ENCODE measurements at places on chromosomes 3 and 15.

DNA sequence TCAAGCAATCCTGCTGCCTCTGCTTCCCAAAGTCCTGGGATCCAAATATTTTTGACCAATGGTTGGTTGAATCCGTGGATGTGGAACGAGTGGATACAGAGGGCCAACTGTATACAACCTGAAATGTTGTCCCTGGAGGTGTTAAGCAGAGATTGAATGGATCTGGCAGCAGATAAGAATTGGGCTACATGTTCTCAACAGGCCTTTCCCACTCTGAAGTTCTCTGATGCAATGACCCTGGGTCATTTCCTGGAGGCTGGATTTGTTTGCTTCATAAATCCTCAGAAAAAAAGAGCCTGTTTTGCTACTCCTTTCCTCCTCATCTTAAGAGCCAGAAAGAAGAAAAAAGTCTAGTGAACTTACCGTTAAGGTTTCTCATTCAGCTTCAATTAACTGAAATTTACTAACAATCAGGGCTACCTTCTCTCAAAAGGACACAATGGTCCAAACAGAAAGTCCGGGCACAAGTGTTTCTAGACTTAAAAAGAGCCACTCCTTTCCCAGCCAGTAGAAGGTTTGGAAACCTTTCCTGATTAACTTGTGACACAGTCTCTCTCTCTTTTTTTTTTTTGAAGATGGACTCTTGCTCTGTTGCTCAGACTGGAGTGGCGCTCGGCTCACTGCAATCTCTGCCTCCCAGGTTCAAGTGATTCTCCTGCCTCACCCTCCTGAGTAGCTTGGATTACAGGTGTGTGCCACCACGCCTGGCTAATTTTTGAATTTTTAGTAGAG lies 6.5 kb downstream of the ARHGEF3 start:
- DNase-seq = no peak

GRCh38 chr15:78808550-78808949 lies 2.7 kb downstream of the ADAMTS7 start:
- no peak for DNase-seq

- peak; percentile 7 for DNase-seq
These were observed 53.9 kb upstream of the ACKR4 start for GRCh38 chr3:132543011-132543739.

GRCh38 chr3:81320862-81321261 lies 440.6 kb downstream of the GBE1 start:
- DNase-seq = no peak

DNA sequence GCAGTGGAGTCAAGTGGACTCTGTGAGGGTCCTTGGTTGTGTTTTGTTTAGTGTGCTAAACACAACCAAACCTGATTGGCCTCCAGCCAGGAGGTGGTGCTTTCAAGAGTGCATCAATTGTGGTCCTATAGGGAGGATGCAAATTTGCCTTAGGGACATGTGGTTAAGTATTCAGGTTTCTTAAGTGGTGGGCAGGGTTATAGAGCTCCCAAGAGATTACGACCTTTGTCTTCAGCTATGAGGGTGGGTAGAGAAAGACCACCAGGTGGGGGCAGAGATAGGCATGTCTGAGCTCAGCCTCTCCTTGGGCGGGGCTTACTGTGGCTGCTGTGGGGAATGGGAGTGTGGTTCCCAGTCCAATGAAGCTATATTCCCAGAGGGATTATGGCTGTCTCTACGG lies 186.6 kb downstream of the SQOR start:
- DNase-seq = no peak

- no peak for DNase-seq
These were observed 22.8 kb downstream of the ADPGK start for GRCh38 chr15:72760590-72761260.

DNA sequence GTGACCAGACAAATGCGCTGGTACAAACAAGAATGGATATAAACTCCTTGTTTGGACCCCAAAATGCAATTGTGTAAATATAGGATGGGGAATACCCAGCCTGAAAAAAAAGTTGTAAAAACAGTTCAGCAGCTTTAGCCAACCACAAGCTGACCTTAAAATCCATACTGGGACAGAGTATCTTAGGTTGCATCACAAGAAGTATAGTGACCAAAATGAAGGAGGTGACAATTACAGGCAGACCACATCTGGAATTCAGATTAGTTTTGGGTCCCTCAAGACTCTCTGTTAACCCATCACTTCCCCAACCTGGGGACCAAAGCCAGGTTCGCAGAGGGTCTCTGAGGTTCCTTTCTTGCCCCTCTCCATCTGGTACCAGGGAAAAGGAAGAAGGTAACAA lies 115.9 kb upstream of the PRR20G start:
- DNase-seq = no peak

GRCh38 chr15:65245096-65245856 lies 34.0 kb upstream of the CILP start:
- no peak for DNase-seq

DNA sequence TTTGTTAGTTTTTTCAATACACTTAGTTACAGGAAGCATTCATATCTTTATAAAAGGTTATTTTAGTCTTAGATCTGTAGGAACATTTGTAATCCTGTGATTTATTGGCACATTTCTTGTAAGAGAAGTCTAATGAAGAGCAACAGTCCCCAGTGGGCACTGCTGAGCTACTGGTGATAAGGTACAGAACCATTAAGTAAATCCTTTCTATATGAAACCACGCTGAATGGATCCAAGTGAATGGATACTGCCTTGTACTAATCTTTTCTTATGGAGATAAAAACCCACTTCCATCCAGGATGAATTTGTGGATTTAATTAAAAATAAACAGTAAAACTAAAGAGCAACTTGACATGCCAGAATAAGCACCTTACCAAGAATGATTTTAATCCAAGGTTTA lies 64.0 kb downstream of the SHQ1 start:
- no peak for DNase-seq

GRCh38 chr3:13339833-13340232 lies 80.3 kb downstream of the NUP210 start:
- no peak for DNase-seq

GRCh38 chr15:78650022-78650421 lies 9.0 kb upstream of the CHRNB4 start:
- no peak for DNase-seq

DNA sequence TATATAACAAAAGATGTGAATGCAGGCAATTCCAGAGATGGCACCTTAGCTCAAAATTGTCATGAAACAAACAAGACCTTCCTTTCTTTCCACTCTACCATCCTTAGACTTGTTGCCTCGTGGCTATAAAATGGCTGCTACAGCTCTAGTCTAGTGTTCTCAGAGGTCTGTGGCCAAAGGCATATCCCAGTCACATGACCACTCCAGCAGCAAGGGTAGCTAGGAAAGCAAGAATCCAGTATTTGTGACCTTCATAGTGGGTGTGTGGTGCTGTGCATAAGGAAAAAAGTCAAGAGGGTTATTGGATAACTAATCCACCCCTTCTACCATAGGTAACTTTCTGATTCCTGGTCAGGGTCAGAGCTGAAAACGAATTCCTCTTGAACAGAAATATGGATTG lies 27.1 kb upstream of the LIPC start:
- DNase-seq = no peak

DNA sequence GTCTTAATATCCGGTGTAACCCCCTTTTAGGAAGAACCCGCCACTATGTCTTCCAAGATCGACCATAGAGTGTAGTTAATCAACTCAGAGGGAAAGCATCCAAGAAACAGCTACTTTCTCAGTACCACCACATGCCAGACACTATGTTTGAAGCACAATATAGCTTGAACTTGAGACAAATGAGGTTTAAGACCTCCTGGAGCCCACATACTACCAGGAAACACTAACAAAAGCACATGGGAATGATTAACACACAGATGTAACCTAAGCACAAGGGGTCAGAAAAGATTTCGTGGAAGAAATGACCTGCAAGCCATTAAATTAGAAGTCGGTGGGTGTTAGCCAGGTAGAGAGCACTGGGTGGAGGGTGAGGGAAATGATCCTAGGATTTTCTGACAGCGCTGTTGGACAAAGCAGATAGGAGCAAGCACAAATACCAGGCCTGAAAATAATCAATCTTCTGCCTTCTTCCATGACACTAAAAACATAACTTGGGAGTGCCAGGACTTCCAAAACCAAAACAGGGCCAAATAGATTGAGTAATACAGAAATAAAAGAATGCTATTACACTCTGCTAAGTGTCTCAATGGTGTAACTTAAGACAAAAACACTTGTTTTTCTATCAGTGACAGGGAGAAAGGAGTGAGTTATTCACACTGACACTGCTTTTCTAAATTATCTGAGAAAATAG lies 213.7 kb downstream of the FOXP1 start:
- no peak for DNase-seq

DNA sequence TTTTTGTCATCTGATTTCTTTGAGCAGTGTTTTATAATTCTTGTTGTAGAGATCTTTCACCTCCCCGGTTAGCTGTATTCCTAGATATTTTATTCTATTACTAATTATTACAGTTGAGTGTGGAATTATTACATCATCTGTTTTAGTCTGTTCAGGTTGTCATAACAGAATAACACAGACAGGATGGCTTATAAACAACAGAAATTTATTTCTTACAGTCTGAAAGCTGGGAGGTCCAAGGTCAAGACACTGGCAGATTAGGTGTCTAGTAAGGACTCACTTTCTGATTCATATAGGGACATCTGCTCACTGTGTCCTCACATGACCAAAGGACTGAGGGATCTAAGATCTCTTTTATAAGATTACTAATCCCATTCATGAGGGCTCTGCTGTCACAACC lies 121.3 kb upstream of the THBS1 start:
- DNase-seq = no peak

DNA sequence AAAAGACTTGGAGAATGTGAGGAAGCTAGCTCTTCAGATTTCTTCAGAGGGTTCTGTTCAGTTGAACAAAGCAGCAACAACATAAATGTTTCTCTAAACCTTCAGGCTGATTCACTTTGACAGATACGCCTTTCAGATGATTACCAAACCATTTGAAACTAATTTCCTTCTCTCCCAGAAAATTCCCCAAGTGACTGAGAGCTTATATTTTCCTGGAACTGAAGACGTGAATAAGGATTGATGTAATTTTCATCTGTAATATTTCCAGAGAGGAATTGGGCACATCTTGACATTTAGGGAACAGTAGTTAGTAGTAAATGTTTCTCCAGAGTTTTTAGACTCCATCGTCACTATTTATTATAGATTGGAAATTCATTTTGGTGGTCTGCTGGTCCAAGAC lies 108.6 kb upstream of the AADACL2 start:
- DNase-seq = no peak

GRCh38 chr3:55435491-55435890 lies 51.6 kb downstream of the WNT5A start:
- DNase-seq = no peak

DNA sequence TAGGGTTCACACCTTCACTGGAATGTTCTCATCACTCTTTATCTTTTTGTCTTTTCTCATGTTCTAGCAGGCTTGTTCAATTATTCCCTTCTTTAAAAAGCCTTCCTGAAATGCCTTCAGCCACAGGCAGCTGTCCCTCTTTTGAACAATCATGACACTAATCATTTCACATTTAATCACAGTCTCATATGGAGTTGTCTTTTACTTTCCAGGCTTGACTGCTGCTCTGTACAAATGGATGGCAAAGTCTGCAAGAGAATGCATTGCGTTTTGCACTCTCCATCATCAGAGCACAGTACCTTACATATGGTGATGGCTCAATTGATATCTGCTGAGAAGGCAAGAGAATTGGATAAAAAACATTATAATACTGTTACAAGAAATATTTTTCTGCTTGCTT lies 529.8 kb downstream of the DIPK2A start:
- DNase-seq = no peak

GRCh38 chr3:179288845-179289244 lies 34.0 kb upstream of the ZNF639 start:
- DNase-seq = no peak

GRCh38 chr15:95644100-95644875 lies 686.2 kb upstream of the NR2F2 start:
- no peak for DNase-seq

- DNase-seq = no peak
These were observed 136.8 kb downstream of the SNRK start for GRCh38 chr3:43423142-43423541.

- DNase-seq = no peak
These were observed 96.0 kb downstream of the LSM3 start for GRCh38 chr3:14274612-14274936.

GRCh38 chr3:25903371-25904129 lies 113.7 kb downstream of the OXSM start:
- no peak for DNase-seq

DNA sequence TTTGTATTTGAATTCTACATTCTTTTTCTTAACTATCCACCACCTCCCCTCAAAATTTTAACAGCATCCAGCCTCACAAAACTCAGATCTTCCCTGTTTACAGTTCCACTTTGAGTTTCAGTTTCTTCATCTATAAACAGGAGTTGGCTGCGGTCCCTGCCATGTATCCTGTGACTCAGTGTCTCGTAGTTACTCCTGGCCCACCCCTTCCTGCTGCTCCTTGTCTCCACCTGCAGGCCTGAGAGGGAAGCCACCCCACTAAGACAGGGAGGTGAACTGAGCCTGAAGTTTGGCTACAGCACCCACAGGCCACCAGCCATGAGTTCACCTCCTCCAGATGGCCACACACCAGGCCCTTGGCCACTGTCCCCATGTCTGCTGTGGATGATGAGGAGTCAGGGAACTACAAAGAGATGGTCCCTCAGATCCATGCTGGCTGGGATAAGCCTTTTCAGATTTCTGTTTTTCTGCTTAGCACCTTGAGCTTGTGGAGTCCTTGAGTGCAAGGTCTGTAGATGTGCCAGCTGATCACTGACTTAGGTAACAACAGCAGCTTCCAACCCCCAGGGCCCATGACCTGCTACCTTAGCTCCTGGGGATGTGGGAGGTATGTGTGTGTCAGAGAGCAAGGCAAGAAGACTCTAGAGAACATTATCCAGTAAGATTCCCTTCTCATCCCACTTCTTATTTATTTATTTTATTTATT lies 37.5 kb downstream of the CD86 start:
- no peak for DNase-seq

GRCh38 chr15:36666228-36666905 lies 86.9 kb downstream of the CDIN1 start:
- no peak for DNase-seq

Measured in GM12878 (cell line).